Bronchial smooth muscle cell (primary cell): ENCODE measurements at places on chromosomes 11 and 22. TPM values are rescaled to one million over a fixed set of nuclear protein-coding genes. Genes with fewer than 3 reads are reported as not detected.

Gene ARHGEF17
- 21.9 and 24.6 TPM in 2 replicates for total RNA-seq

Gene SCN4B
- under 0.01 and 0.43 TPM in 2 replicates for total RNA-seq

Gene NPAS4
- total RNA-seq = not detected in 2 replicates

Gene PAX6
- 0.34 and 0.63 TPM in 2 replicates for total RNA-seq

Gene BLID
- total RNA-seq = 3.4 and 5.4 TPM in 2 replicates

Gene F2
- total RNA-seq = 0.16 TPM in 1 of 2 replicates, not detected in the other

Gene CYB5R3
- total RNA-seq = 43.6 and 48.1 TPM in 2 replicates

Gene KCNQ1OT1
- 3.9 and 6.3 TPM in 2 replicates for total RNA-seq

Gene CDC45
- total RNA-seq = 1.1 and 2.0 TPM in 2 replicates

Gene SCGB1C1
- not detected in 2 replicates for total RNA-seq

Gene KIF18A
- total RNA-seq = 3.9 and 5.2 TPM in 2 replicates

Gene CAPN1
- 64.3 and 93.6 TPM in 2 replicates for total RNA-seq

Gene CRYBB2
- not detected in 2 replicates for total RNA-seq

Gene ACR
- not detected in 2 replicates for total RNA-seq

Gene TRABD
- total RNA-seq = 15.3 and 20.3 TPM in 2 replicates

Gene PTPN5
- not detected in 2 replicates for total RNA-seq

Gene MCHR1
- 0.63 and 2.9 TPM in 2 replicates for total RNA-seq

Gene TUB
- 7.6 and 9.5 TPM in 2 replicates for total RNA-seq

Gene MFNG
- not detected in 2 replicates for total RNA-seq
